ENCODE measurements at places on chromosomes 11 and 22. TPM values are rescaled to one million over a fixed set of nuclear protein-coding genes. Genes with fewer than 3 reads are reported as not detected.
A peak's percentile ranks its signal among the peaks of the same experiment; 100 is the strongest.

GRCh38 chr22:30191040-30191701 is 55.4 kb downstream of the LIF start:
- no peak for DNase-seq

GRCh38 chr11:117144477-117145392 is 648 bp downstream of the PAFAH1B2 start:
- peak; percentile 72 for DNase-seq

DNA sequence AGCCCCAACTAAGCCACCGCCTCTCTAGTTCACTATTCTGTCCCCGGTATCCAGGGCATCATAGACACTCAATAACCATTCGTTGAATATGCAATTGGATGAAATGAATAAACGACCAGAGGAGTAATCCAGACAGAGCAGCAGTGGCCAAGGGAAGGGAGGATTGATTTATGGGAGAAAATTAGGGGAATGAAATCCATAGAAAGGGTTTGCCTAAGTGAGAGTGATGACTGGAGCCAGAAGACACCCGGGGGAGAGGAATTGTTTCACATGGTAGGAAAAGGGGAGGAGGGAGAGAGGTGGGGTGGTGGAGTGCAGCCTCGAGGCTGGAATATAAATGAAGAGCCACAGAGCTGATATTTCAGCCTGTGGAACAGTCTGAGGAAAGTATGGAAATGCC is 168.2 kb downstream of the COMMD9 start:
- no peak for DNase-seq

DNA sequence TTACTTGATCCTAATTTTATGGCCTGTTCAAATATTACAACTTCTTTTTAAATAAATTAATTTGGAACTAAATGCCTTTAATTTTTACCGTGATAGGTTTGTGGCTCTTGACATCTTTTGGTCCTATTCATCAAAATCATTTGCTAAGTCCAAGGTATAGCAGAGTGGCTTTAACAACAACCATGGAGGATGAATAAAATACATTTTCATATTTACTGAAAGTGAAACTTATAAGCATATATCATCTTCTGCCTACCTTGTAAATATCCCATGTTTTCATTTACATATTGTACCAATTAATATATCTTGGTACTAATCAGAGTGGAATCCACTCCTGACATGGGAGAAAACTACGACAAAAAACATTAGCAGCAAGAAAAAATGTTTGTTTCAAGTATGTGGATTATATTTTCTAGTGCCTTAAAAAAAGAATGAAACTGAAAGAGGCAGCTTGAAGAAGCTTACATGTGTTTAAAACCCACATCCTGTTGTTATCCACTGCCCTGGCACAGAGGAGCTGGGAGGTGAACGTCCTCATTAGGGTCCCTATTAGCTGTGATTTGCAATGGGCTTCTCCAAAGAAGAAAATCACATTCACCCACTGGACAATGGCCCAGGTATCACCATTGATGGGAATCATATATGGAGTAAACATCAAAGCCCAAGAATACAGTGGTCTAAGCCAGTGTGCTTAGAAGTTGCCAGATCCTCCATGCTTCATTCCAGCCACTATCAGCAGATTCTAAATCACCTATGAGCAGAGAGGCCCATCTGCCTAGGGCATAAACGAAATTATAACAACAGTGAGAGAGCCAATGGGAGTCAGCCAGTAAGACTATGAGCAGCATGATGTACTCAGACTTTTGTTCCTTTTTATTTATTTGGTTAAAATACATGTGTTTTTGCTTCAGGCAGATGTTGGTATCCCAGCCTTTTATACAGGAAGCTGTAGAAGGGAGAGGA is 84.7 kb downstream of the MAML2 start:
- DNase-seq = no peak

DNA sequence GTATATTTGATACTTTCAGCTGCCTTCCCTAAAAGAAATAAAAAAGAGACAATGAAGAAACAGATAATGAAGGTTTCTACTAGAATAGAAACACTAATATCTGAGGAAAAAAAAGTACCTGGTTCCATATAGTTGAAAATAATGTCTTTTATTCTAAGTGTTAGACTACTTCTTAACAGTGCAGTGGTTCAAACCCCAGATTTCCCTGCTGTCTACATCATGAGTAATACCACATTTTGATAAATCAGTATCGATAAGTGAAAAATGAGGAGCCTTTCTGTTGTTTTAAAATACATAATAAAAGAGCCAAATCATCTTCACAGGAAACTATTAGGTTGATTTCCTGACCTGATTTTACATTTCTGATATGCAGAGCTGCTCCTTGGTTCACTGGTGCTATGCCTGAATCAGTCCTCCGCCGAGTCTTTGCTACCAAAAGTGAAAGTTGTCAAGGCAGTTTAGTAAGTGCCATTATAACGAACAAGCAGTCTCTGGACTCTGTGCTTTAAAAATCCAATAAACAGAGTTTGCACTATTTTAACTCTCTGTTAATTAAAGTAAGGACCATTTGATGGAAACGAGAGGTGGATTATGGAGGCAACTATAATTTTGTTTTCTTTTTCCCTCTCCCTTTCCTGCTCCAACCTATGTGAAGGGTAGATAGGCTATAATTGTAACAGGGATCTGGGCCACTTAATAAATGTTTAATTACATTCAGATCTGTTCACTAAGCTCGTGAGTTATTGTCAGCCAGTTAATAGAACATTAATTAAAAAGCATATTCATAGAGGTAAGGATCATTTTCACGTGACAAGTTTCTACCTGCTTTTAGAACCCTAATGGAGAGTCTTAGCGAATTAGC is 724.5 kb upstream of the RAG2 start:
- DNase-seq = no peak

- DNase-seq = no peak
These were observed 6.6 kb upstream of the SSTR3 start for GRCh38 chr22:37218771-37219411.

GRCh38 chr11:3703383-3703782 is 32.2 kb upstream of the CHRNA10 start:
- no peak for DNase-seq

GRCh38 chr22:46931881-46932280 is 169.4 kb downstream of the TBC1D22A start:
- DNase-seq = no peak

DNA sequence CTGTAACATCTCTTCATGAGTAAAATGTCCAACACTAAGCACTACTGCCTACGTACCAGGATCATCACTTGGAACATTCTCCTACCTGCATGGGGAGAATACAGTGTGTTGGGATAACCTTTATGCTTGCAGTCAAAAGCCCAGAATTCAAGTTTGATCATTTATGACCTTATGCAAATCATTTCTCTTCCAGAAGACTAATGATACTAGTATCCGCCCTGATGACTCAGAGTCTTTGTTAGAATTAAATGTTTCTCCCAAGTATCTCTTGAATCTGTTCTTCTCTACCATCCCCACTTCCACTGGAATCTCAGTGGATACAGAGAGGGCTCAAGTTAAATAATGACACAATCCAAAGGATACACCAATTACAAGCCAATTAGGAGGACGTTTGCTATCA is 12.4 kb downstream of the MAJIN start:
- DNase-seq = no peak

DNA sequence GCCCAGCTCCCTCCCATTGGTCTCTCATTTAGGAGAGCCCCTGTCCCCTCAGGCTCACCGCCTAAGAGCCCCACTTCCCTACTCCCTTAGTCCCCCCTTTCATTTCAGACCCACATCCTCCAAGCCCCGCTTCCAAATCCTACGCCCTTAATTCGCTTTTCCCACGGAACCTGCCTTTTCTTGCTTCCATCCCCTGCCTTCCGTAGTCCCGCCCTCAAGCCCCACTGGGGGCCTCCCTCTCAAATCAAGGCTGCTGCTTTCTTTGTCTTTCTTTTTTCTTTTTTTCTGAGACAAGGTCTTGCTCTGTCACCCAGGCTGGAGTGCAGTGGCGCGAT is 396 bp downstream of the CCDC157 start:
- DNase-seq = no peak

DNA sequence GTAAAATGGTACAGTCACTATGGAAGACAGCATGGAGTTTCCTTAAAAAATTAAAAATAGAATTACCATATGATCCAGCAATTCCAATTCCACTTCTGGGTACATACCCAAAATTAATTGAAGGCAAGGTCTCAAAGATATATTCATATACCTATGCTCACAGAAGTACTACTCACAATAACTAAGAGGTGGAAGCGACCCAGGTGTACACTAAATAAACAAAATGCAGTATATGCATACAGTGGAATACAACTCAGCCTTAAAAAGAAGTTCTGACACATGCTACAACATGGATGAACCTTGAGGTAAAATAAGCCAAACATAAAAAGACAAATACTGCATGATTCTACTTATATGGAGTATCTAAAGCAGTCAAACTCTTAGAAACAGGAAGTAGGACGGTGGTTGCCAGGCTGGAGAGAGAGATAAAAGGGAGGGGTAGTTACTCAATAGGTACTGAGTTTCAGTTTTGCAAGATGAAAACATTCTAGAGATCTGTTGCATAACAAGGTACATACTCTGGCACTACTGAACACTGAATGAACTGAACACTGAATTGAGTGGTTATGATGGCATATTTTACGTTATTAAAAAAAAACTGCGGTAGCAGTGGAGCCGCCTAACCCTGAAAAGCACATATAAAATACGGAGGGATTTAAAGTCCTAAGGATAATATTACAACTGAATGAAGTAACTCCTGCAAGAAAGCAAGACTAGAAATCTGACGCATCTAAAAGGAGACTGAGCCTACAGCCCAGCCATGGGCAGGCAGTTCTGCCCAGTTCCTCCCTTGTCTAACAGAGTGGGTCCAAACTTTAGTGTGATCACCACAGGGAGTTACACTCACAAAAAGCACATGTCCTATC is 12.8 kb downstream of the DGCR2 start:
- no peak for DNase-seq

- no peak for DNase-seq
These were observed 47.2 kb downstream of the DBX1 start for GRCh38 chr11:20113149-20113438.

- peak; percentile 16 for DNase-seq
These were observed 50.5 kb downstream of the MAPK1 start for GRCh38 chr22:21816787-21817496.

- DNase-seq = no peak
These were observed 7.9 kb downstream of the LRRC75B start for GRCh38 chr22:24584871-24585411.

GRCh38 chr22:44108076-44108475 is 72.6 kb upstream of the PARVG start:
- DNase-seq = no peak

DNA sequence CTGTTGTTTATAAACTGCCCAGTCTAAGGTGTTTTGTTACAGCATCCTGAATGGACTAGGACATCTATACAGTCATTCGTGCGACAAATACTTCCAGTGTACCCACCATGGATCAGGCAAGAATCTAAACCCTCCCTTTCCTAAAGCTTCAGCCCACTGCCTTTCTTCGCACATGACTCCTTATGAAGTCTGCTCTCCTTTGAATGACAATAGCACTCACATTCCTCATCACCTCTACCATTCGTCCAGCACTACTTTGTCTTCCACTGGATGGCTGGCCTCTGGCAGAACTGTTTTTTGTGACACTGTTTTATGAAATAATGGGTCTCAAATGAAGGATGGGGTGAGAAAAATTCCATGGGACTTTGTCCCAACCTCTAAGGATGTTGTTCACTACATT is 89.8 kb upstream of the LIN7C start:
- DNase-seq = no peak

GRCh38 chr22:37525073-37525745 is 6.0 kb upstream of the CARD10 start:
- DNase-seq = no peak

- DNase-seq = no peak
These were observed 15.0 kb downstream of the SMIM38 start for GRCh38 chr11:69170704-69171103.

DNA sequence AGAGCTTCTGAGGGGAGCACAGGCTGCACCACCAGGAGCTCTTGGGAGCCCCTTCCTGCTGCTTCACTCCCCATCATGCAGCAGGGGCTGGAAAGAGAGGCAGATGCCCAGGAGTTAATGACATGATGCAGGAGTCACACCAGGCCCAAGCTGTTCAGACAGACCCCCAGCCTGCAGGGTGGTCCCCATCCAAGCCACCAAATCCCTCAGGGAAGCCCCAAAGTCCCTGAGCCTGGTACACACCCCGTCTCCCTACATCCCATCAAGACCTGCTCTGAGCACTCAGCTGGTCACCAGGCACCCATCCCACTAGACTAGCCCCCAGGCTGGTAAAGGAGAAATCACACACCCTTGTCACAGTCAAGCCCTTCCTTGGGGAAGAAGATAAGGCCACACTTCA is 11.3 kb downstream of the CYB561A3 start:
- no peak for DNase-seq

DNA sequence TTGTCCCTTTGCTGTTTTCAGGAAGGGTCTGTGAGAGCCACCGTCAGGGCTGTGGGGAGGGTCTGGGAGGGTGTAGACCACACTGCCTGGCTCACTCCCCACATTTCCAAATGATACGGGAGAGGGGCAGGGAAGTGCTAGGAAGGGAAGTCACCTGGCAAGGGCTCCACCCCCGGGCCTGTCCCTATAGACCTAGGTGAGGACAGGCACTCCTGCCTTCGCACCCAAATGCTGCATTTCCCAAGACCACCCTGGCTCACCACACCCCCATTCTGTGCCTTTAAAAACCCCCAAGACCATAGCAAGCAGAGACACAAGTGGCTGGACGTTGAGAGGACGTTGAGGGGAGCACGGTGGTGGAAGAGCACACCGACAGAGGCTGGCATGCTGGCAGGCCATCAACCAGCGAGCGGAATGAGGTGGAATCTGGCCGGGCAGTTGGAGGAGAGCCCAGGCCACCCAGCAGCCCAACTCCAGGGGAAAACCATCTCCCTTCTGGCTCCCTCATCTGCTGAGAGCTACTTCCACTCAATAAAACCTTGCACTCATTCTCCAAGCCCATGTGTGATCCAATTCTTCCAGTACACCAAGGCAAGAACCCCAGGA is 45.7 kb downstream of the GNB1L start:
- DNase-seq = peak; percentile 28

- no peak for DNase-seq
These were observed 4.7 kb downstream of the SYT7 start for GRCh38 chr11:61575886-61576861.

Gene CTSW
- total RNA-seq = 0.49 TPM

Gene POU2AF1
- total RNA-seq = 0.38 TPM

Gene E2F8
- not detected for total RNA-seq

Gene MRPL48
- total RNA-seq = 16.8 TPM

Gene MTCH2
- 13.5 TPM for total RNA-seq

Gene ADM2
- 4.1 TPM for total RNA-seq

Gene IRF7
- 10.5 TPM for total RNA-seq

Data from pancreas (tissue), 10 donors.